Lung (tissue), 17 donors: ENCODE measurements at places on chromosomes 11 and 22.

DNA sequence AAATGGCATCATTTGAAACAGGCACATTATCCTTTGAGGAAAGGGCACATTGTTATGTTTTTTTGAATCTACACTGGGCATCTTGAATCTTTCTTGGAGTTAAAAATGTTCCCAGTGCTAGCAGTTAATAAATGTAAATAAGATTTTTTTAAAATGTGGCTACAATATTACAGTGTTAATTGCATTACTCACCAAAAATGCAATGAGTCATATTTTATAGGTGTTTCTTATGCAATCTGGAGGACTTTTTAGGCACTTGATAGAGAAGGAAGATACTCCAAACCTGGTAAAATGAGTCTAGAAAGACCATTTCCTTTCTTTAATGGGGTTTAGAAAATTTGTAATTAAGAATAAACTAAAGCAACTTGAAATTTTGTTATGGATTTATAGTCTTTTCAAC, 238.0 kb downstream of the METTL15 start:
- DNase-seq: no peak

GRCh38 chr11:115463606-115464005, 40.6 kb downstream of the CADM1 start:
- DNase-seq: no peak

DNA sequence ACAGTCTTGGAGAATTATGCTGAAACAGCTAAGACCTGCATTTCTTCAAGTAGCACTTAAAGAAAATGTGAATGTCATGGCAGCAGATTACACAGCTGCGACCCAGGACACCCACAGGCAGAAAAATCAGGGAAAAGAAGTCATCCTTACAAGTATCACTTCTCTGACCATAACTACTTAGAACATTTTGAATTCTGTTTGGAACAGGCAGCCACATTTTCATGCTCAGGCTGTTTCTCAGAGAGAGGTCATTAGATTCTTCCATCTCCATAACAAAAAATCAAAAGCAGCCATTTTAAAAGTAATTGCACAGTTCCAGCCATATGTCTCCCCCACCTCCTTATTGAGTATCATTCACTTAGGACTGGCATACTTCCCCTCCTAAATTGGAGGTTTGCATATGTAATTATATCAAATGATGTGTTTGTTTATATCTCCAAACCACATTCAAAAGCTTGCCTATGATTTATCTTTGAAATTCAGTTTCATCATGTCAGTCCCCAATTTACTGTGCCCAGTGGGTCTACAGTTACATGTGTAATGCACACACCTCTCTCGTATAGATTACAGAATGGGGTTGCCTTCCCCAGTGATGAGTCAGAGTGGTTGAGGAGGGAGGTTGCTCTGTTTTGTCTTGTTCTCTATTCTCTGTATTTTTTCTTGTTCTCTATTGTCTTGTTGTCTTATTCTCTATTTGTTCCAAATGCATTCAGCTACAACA, 276.5 kb upstream of the MTNR1B start:
- peak; percentile 86 for DNase-seq

- no peak for DNase-seq
Observed at GRCh38 chr11:73287400-73288101, 15.4 kb downstream of the P2RY6 start.

DNA sequence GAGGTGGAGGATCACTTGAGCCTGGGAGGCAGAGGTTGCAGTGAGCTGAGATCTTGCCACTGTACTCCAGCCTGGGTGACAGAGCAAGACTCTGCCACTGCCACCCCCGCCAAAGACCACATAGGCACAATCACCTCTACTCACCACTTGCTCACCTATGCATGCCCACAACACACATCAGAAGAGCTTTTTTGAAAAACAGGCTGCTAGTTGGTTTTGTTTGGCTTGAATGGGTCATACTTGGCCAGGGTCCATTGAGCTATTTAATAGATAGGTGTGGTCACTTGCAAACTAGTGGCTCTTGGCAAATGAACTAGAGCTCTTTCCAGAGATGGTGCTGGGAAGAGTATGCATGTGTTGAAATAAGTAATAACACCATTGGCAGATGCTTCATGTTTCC, 80.1 kb downstream of the EMSY start:
- peak; percentile 43 for DNase-seq

DNA sequence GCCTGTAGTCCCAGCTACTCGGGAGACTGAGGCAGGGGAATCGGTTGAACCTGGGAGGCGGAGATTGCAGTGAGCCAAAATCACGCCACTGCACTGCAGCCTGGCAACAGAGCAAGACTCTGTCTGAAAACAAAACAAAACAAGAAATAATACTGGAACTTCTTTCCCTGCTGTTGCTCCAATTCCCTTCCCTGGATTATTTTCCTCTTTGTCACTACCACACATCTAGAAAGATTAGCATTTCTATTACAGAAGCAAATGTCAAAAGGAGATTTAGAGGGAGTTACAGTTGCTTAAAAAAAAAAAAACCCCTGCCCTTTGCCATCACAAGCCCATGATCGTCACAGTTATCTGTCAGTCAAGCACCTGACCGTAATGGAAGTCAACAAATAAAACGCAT, 17.7 kb upstream of the SCGB1D1 start:
- no peak for DNase-seq

DNA sequence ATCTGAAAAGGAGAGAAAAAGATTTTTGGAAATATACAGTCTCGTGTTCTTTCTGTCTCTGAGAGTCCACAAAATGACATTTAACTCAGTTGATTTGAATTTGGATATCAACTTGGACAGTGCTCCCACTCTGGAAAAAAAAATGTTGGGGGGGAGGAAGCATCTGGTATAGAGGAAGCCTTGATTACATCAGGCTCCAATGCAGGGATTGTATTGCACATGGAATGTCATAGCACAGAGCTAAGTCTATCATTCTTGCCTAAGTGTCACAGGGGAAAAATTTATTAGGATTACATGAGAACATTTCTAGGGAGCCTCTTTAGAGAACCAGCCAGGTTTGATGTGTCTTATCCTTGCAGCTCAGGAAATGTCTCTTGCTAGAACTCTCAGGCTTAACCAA, 23.0 kb downstream of the MS4A6A start:
- no peak for DNase-seq

DNA sequence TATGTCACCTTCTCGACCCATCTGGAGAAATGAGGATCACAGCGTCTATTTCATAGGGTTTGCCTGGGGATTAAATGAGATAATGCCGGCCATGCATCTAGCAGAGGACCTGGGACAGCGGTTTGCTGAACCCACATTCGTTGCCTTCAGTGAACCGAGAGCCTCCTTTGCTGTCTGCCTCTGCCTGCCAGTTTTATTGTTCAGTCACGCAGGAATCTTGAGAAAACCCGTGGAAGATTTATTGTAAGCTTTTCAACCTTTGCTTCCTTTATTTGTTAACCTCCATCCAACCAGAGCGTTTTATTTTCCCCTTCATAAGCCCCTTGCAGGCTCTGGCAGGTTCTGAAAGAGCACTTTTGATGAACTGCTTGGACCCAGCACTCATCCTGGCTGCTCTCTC, 202.3 kb upstream of the SYN3 start:
- DNase-seq: no peak

GRCh38 chr11:131914361-131914774, 544.0 kb downstream of the NTM start:
- no peak for DNase-seq

DNA sequence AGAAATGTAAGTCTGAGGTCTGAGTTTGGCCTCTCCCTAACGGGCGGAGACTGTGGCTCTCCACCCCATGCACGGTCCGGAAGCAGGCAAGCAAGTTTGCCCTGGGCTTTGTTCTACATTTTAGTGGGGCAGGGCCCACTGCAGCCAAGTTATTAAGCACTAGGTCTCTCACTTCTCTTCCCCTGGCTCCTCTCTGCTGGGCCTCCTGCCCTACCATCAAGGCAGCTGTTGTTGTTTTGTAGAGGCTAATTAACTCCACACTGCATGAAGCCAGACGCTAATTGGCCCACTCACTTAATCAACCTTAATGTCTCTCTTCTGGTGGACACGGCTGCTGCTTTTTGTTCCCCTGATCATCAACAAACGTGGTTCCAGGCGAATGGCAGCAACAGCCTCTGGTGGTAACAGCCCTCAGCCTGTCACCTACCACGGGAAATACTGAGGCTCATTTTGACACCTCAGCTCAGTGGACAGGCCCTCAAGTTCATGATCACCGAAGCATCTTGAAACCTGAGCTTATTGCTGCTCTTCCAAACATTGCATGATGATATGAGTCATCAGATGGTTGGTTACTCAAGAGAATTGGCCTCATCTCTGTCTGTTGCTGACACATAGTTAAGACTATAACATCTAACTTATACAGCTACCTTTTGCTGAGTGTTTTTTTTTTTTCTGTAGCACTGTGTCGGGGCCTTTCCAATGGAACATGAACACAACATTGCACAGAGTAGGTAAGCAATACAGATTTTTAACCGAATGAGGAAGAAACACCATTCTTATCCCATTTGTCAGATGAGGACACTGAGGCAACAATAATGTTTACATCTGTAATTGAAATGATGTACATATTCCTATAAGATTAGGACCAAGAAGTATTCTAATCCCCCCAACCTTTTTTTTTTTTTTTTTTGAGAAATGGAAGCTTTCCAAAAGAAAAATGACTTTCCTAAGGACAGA, 20.8 kb upstream of the LMO2 start:
- no peak for DNase-seq

GRCh38 chr11:9687711-9688477, 24.0 kb downstream of the SWAP70 start:
- DNase-seq: peak; percentile 76

DNA sequence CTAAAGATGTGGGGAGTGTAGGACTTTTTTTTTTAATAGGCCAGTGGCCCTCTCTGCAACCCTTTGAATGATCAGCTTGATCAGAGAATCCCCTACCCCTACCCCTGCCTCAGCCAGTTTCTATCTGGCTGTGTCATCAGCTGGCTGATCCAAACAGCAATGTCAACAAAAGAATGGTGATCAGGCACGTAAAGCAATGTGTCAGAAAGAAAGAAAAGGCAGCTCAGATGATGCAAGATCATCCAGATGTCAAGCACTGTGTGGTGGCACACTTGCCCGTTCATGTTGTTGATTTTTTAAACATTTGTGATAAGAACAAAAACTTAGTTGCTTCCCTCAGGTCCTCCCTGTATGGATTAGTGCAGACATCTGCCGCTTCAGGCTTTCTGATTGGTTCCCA, 26.3 kb upstream of the EHF start:
- no peak for DNase-seq

- DNase-seq: no peak
Observed at GRCh38 chr11:118230088-118230487, 5.3 kb upstream of the JAML start.

DNA sequence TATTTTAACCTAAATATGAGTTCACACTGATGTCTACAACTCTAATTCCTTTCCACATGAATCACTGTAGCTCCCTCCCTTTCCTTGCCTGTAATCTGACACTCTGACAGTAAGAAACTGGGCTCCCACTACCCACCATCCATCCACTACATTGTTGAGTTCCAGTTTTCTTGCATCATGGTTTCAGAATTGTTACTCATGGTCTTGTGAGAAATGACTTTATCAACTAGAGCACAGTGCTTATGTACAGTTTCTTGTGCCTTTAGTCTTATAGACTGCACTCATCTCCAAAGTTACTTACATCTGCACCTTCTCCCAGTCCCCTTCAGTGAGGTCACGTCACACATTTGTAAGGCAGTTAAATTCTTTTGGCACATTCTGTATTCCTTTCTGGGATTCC, 78.6 kb downstream of the RTL6 start:
- no peak for DNase-seq

GRCh38 chr11:65058012-65058411, 341 bp downstream of the NAALADL1 start:
- no peak for DNase-seq

- DNase-seq: no peak
Observed at GRCh38 chr11:16356761-16357393, 531 bp upstream of the SOX6 start.

DNA sequence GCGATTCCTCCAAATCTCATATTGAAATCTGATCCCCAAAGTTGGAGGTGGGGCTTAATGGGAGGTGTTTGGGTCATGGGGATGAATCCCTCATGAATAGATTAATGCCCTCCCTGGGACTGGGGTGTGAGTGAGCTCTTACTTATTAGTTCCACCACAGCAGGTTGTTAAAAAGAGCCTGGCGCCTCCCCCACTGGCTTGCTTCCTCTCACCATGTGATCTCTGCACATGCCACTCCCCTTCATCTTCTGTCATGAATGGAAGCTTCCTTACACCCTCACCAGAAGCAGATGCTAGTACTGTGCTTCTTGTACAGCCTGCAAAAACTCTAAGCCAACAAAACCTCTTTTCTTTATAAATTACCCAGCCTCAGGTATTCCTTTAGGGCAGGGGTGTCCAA, 8.8 kb downstream of the RRAS2 start:
- no peak for DNase-seq

GRCh38 chr11:78417888-78418583, 416 bp upstream of the GAB2 start:
- peak; percentile 88 for DNase-seq
